ENCODE measurements at places on chromosomes 2 and 18.

GRCh38 chr2:27191070-27191829 is 20.6 kb upstream of the ATRAID start:
- no peaks in the 10 kb centered on the region for H3K36me3 ChIP-seq
- peaks cover 17% of the 10 kb centered on the region for H3K27me3 ChIP-seq
- peak; percentile 71 for DNase-seq
- no peak overlapping the region for H3K27ac ChIP-seq

GRCh38 chr2:147135376-147135775 is 709.5 kb upstream of the ACVR2A start:
- H3K4me1 ChIP-seq = no peaks in the 10 kb centered on the region
- no peak overlapping the region for H3K27ac ChIP-seq
- H3K36me3 ChIP-seq = no peaks in the 10 kb centered on the region
- H3K27me3 ChIP-seq = peaks cover 3% of the 10 kb centered on the region

- no peak overlapping the region for H3K27ac ChIP-seq
- H3K36me3 ChIP-seq = no peaks in the 10 kb centered on the region
- peaks cover 25% of the 10 kb centered on the region for H3K27me3 ChIP-seq
- DNase-seq = no peak
- H3K4me3 ChIP-seq = no peak overlapping the region
Observed at GRCh38 chr2:238554468-238555315, 128.0 kb downstream of the ASB1 start.

- H3K36me3 ChIP-seq = no peaks in the 10 kb centered on the region
- no peaks in the 10 kb centered on the region for H3K4me1 ChIP-seq
Observed at GRCh38 chr2:225893151-225893550, 493.6 kb downstream of the NYAP2 start.

- H3K36me3 ChIP-seq = peaks cover 36% of the 10 kb centered on the region
- H3K4me1 ChIP-seq = peaks cover 2% of the 10 kb centered on the region
- no peak overlapping the region for H3K4me3 ChIP-seq
- DNase-seq = no peak
Observed at GRCh38 chr2:165893556-165893955, 60.0 kb downstream of the TTC21B start.

- H3K4me3 ChIP-seq = no peak overlapping the region
- H3K36me3 ChIP-seq = no peaks in the 10 kb centered on the region
Observed at GRCh38 chr2:198453866-198454265, 649.5 kb downstream of the PLCL1 start.

GRCh38 chr18:2537296-2537695 is 34.0 kb downstream of the METTL4 start:
- H3K4me1 ChIP-seq = peaks cover 4% of the 10 kb centered on the region
- no peaks in the 10 kb centered on the region for H3K27me3 ChIP-seq
- DNase-seq = no peak
- no peak overlapping the region for H3K4me3 ChIP-seq

DNA sequence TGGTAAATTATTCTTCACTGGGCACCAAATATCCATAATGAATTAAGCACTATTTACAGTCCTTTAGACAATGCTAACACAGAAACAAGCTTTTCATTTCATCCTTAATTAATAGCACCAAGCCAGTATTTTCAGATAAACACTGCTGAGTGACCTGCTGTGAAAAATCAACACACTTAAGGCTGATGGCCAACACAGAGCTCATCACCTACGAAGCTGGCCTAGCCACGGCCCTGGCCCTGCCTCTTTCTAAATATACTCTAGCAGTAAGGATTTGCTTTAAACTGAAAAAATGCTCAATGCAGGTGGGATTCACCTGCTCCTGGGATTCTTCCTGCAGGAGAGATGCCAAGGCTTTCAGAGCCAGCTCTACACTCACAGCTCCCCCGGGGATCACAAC is 18.4 kb downstream of the CYB5A start:
- H3K4me1 ChIP-seq = no peaks in the 10 kb centered on the region
- no peaks in the 10 kb centered on the region for H3K27me3 ChIP-seq
- no peak for DNase-seq
- H3K27ac ChIP-seq = no peak overlapping the region
- H3K4me3 ChIP-seq = no peak overlapping the region
- no peaks in the 10 kb centered on the region for H3K36me3 ChIP-seq

GRCh38 chr18:9700261-9700796 is 7.8 kb upstream of the RAB31 start:
- no peak for DNase-seq
- H3K27ac ChIP-seq = no peak overlapping the region
- no peaks in the 10 kb centered on the region for H3K36me3 ChIP-seq

DNA sequence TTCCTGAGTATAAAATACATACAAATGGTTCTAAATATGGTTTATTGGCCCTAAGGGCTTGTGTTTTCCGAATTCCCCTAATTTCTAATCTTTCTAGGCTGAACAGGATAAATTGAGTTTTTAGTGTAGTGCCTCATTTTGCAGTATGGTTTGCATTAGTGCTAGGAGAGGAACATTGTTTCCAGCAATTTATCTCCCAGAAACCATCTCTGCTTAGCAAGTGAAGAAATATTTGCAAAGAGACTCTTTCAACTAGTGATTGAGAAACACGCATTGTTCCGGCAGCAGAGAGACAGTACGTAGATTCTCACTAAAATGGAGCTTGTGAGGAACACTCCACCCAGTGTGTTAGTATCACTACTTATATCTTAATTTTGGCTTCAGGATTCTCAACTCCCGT is 177.8 kb upstream of the EPAS1 start:
- H3K4me3 ChIP-seq = no peak overlapping the region
- H3K4me1 ChIP-seq = no peaks in the 10 kb centered on the region
- DNase-seq = no peak
- H3K36me3 ChIP-seq = no peaks in the 10 kb centered on the region
- H3K27me3 ChIP-seq = peaks cover 9% of the 10 kb centered on the region
- H3K27ac ChIP-seq = no peak overlapping the region

DNA sequence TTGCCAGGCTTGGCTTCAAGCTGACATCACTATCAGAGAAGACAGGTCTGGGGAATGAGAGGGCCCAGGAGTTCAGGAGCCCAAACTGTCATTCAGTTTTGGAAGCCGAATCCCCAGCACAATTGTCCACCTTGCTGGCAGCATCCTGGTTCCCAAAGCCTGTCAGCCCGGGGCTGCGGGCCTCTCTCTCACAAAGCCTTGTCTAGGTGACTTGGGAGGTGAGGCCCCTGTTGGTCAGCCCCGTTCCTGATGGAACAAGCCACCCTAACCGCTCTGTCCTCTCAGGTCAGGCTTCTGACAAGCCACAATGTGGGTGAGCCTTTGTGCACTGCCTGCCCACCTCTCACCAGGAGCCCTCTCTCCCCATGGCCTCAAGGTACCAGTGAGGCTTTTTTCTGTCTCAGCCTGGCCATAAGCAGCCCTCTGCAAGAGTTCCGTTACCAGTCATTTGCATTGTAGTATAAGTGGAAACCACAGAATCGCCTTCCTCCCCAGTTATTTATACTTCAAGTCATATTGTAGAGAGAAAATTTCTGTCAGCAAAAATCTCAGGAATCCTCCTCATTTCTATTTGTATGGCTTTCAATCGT is 100.6 kb downstream of the MSH2 start:
- no peaks in the 10 kb centered on the region for H3K27me3 ChIP-seq
- peaks cover 29% of the 10 kb centered on the region for H3K4me1 ChIP-seq
- no peak for DNase-seq
- H3K27ac ChIP-seq = no peak overlapping the region
- H3K36me3 ChIP-seq = peaks cover 24% of the 10 kb centered on the region

DNA sequence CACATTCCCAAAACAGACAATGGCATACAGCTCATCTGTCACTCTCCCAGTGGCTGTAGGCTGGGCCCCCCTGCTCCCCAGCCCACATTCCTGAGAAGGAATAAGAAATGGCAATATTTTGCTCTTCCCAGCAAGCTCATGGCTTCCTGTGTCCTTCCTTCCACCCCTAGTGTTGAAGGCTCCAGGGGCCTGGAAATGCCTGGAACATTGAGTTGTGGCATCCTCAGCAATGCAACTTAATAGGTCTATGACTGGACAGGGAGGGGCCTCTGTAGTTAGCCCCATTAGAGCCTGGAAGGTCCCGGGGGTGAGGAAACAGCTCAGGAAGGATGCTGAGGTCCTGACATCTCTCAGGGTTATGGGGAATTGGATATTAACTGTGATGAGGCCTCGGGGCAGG is 3.3 kb downstream of the KIF3C start:
- H3K27me3 ChIP-seq = peaks cover 6% of the 10 kb centered on the region
- no peak overlapping the region for H3K27ac ChIP-seq
- H3K36me3 ChIP-seq = no peaks in the 10 kb centered on the region
- no peak overlapping the region for H3K4me3 ChIP-seq

DNA sequence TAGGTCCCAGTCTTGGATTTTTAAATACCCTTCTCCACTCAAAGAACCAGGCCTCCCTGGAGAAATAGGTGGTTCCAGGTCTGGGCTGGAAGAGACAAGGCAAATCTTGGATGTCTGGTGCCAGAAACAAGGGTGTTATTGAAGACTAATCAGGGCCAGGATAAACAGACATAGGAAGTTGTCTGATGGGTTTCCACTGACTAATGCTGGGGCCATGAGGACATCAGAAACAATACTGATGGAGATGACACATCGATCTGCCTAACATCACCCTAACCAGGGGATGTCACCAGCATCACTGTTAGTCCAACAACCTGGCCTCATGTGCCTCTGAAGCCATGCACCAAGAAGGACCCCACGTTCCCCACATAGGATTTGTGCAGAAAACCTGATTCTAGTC is 42.5 kb upstream of the GLI2 start:
- no peak for DNase-seq
- H3K27ac ChIP-seq = no peak overlapping the region
- no peaks in the 10 kb centered on the region for H3K36me3 ChIP-seq
- peaks cover 53% of the 10 kb centered on the region for H3K27me3 ChIP-seq
- H3K4me3 ChIP-seq = no peak overlapping the region

DNA sequence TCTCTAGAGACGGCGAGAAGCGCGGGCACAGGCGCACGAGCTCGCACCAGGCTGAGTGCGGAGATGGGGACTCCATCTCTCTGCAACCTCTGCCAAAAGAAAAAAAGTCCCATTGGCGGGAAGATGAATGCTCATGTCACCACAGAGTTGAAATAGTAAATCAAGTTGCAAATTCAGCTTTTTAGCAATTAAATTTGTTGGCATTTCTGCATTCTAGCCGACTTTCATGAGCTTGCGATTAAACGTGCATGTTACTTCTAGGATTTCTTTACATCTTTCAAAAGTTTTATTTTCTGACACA is 588 bp downstream of the CHAC2 start:
- peaks cover 21% of the 10 kb centered on the region for H3K36me3 ChIP-seq
- peak overlapping the region; percentile 95 for H3K27ac ChIP-seq
- no peaks in the 10 kb centered on the region for H3K27me3 ChIP-seq

GRCh38 chr2:40118622-40119021 is 333.3 kb downstream of the SLC8A1 start:
- no peak for DNase-seq
- no peaks in the 10 kb centered on the region for H3K27me3 ChIP-seq
- no peaks in the 10 kb centered on the region for H3K4me1 ChIP-seq
- no peaks in the 10 kb centered on the region for H3K36me3 ChIP-seq
- H3K27ac ChIP-seq = no peak overlapping the region

DNA sequence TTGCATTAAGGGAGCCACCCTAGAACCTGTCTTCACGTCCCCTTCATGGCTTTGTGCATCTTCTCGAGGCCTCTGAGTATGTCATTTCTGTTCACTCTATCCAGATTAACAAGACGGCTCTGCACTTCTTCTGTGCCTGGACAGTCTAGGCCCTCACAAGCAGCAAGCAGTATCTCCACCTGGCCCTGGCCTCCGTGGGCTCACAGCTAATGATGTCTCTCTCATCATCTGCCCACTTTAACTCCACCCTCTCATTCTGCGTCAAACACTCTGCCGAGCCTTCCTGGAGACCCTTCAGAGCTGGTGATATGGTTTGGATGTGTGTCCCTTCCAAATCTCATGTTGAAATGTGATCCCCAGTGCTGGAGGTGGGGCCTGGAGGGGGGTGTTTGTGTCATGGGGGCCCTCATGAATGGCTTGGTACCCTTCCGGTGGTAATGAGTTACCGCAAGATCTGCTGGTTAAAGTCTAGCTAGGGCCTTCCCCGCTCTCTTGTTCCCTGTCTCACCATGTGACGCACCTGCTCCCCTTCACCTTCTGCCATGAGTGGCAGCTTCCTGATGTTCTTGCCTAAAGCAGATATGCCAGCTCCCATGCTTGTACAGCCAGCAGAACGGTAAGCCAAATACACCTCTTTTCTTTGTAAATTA is 132.5 kb upstream of the ID2 start:
- H3K27ac ChIP-seq = no peak overlapping the region
- peaks cover 44% of the 10 kb centered on the region for H3K4me1 ChIP-seq
- no peaks in the 10 kb centered on the region for H3K36me3 ChIP-seq
- peaks cover 12% of the 10 kb centered on the region for H3K27me3 ChIP-seq
- no peak overlapping the region for H3K4me3 ChIP-seq
- DNase-seq = no peak

- H3K36me3 ChIP-seq = no peaks in the 10 kb centered on the region
- DNase-seq = no peak
- no peaks in the 10 kb centered on the region for H3K4me1 ChIP-seq
- H3K4me3 ChIP-seq = no peak overlapping the region
Observed at GRCh38 chr18:39434223-39434920, 1868.8 kb upstream of the CELF4 start.

DNA sequence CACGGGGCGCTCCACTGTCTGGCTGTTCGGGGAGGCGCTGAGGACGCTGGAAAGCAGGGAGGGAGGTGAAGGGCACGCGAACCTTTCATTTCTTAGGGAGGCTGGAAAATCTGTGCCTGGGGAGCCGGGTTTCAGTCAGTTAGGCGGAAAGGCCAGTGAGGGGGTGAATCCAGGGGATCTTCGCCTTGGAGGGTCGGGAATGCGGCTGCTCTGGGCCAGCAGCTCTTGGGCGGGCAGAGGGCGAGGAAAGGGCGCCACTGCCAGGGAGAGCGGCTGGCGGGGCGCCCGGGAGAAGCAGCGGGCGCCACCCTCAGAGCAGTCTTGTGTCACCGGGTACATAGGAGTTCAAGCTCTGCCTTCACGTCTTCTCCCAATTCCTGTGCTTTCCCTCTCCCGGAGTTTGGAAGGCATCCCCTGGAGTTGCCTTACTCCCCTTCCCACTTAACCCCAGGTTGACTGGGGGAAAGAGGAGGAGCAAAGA is 1.4 kb downstream of the CCDC85A start:
- peaks cover 53% of the 10 kb centered on the region for H3K27me3 ChIP-seq
- H3K36me3 ChIP-seq = no peaks in the 10 kb centered on the region
- no peak overlapping the region for H3K27ac ChIP-seq
- peaks cover 8% of the 10 kb centered on the region for H3K4me1 ChIP-seq

DNA sequence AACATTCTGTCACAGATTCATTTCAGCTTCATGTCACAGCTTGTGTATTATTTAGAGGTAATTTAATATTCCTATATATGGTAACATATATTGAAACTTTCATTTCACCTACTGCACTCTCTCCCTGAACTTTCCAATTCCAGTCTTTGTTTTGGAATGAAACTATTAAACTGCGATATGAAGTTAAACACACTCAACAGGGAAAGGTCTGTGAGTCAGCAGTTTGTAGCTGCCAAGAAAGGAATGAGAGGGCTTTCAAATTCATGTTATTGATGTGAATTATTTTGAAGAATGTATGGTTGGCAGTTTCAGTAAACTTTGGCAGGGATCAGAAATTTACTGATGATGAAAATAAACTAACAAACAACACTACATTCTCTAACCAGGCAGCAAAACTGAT is 148.3 kb downstream of the HNMT start:
- H3K36me3 ChIP-seq = no peaks in the 10 kb centered on the region
- no peak overlapping the region for H3K27ac ChIP-seq
- no peak for DNase-seq
- H3K4me3 ChIP-seq = no peak overlapping the region
- H3K4me1 ChIP-seq = no peaks in the 10 kb centered on the region
